ENCODE measurements at places on chromosomes 2 and 18.

GRCh38 chr18:59621027-59621426 lies 76.2 kb downstream of the CCBE1 start:
- no peak for DNase-seq

- no peak for DNase-seq
Observed at GRCh38 chr2:208036357-208036756, 11.0 kb upstream of the PLEKHM3 start.

DNA sequence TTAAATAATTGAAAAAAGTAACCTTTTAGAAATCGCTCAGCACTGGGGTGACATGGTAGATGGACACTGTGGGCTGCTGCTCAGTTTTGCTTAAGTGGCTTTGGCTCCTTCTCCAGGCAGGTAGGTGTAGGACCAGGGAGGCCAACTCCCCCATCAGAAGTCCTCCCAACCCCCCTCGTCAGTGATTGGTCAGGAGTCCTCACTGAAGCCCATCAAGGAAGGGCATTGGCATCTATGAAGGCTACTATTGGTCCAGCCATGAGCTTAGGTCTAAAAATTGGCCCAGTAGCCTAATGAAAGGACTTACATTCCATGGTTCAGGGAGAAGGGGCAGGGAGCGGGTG lies 34.7 kb downstream of the ST3GAL5 start:
- DNase-seq = no peak

DNA sequence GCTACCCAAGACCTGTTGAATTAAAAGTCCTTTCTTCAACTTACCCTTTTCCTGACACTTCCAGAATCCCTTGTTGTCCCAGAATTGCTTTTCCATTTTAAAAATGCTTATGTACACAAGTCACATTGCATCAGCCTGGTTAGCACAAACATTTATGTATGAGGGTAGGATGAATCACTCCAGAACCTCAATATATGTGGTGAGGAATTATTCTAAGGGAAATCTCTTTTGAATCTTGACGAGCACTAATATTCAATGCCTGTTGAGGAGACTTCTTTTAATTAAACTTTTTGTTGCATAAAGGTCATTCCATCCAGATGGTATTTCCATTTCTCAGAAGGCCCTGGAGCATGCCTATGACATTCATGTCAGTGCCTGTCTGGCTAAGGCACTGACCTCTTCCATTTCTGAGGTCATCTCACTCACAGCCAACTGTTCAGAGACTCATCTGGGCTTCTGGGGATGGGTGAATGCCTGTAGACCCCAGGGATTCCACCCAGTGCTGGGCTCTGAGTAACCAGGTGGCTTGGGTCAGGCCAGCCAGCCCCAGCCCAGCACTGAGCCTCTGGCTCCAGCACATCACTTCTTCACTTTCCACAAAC lies 28.2 kb downstream of the ACMSD start:
- no peak for DNase-seq

GRCh38 chr2:161972232-161972631 lies 101.8 kb downstream of the DPP4 start:
- DNase-seq = no peak

DNA sequence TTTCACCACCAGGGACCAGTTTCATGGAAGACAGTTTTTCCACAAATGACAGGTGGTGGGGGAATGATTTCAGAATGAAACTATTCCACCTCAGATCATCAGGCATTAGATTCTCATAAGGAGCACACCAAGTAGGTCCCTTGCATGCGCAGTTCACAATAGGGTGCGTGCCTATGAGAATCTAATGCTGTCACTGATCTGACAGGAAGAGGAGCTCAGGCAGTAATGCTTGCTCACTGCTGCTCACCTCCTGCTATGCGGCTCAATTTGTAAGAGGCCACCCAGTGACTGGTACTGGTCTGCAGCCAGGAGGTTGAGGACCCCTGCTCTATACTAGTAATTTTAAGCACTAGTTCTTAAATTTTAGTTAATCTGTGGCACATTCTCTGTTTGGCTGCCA lies 107.8 kb downstream of the IKZF2 start:
- no peak for DNase-seq

DNA sequence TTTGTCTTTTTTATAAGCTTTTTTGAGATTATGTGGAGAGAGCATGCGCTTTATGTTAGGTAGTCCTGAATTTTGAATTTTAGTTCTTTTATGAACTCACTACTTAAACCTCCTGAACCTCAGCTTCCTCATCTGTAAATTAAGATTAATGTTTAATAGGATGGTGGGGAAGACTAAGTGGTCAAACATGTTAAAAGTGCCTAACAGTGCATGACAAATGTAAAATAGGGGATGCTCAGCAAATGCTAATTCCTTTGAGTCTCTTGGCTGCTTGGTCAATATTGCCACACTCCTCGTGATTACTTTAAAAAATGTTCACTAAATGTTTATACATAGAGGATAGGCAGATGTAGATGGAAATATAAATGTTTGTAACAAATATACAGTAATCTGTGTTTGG lies 6.8 kb downstream of the BIRC6 start:
- no peak for DNase-seq

- DNase-seq = no peak
Observed at GRCh38 chr2:102737431-102737830, 24.4 kb upstream of the TMEM182 start.

GRCh38 chr2:225282858-225283710 lies 116.4 kb upstream of the NYAP2 start:
- DNase-seq = no peak

DNA sequence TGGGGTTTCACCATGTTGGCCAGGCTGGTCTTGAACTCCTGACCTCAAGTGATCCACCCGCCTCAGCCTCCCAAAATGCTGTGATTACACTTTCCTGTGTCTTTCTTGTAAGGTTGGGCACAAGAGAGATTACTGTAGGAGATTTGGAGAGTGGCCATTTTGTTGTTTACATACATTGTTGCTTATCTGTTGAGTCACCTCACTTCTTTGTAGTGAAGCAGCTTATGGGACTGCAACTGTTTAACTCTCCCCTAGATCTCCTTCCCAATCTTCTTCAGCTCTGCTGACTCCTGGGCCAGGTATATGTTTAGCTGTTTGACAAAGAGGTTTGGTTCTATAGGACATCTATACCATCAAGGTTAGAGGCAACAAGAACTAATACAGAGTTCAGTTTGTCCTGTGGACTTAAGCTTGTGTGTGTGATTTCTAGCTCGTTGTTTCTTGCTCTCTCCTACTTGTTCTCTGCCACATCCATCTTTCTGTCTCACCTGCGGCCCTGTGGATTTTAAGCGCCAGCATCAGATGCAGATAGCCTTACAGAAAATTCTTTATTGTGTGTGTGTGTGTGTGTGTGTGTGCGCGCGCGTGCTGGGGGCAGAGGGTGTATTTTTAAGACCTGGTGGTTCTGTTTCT lies 95.4 kb downstream of the HAUS1 start:
- no peak for DNase-seq

DNA sequence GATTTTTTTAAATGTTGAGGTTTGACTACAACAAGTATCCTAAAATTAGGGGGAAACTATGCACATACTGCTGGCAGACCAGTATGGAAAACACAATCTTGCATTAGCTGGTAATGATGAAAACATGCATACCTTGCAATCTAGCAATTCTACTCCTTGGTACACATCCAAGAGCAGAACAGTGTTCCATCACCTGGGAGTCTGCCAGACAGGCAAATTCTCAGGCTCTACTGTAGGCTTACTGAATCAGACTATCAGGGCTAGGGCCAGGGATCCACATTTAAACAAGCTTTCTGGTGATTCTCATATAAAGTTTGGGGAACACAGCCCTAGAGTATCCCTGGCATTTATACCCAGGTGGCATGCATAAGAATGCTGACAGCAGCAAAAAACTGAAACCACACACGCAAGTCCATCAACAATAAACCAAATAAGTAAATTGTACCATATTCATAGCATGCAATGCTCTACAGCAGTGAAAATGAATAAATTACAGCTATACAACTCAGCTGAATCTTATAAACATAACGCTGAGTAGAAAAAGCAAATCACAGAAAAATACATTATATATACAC lies 13.6 kb downstream of the CDH2 start:
- DNase-seq = no peak

- DNase-seq = no peak
Observed at GRCh38 chr18:33750366-33750765, 172.3 kb downstream of the ASXL3 start.

DNA sequence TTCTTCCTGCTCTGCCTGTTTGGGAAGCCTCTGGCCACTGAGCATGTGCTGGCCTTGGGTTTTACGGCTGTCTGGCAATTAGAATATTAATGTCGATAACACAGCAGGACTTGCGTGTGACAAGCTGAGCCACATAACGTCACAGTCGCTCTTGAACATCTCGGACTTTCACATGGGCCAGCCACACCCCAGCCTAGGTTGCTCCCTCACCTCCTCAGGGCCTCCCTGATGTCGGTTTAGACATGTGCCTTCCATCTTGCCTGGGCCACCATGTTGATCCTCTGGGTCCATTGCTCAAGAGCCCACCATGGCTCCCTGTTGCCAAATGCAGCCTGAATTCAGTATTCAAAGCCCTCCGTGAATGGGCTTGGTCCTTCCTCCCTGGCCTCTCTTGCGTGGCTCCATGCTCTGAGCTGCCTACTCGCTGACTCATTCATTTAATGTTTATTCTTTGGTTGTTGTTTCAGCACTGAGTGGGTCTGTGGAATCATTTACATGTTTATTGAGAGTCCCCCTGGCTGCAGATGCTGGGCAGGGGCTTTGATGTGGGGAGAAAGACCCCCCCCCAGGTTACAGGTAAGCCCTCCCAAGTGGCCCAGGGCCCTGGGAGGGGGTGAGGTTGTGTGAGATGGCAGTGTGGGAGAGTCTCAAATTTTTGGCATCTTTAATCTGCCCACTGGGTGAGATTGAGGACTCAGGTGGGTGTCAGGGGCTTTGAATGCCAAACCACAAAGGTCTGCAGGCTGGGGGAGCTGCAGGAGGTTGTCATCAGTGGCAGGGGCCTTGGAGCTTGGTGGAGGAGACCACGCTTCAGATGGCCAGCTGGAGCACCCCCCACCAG lies 62.0 kb downstream of the ODC1 start:
- no peak for DNase-seq

GRCh38 chr18:48796491-48797205 lies 154.1 kb downstream of the SMAD7 start:
- DNase-seq = no peak

GRCh38 chr2:214376618-214377285 lies 34.1 kb upstream of the VWC2L start:
- no peak for DNase-seq

GRCh38 chr2:110205660-110206455 lies 1.0 kb upstream of the NPHP1 start:
- DNase-seq = no peak

DNA sequence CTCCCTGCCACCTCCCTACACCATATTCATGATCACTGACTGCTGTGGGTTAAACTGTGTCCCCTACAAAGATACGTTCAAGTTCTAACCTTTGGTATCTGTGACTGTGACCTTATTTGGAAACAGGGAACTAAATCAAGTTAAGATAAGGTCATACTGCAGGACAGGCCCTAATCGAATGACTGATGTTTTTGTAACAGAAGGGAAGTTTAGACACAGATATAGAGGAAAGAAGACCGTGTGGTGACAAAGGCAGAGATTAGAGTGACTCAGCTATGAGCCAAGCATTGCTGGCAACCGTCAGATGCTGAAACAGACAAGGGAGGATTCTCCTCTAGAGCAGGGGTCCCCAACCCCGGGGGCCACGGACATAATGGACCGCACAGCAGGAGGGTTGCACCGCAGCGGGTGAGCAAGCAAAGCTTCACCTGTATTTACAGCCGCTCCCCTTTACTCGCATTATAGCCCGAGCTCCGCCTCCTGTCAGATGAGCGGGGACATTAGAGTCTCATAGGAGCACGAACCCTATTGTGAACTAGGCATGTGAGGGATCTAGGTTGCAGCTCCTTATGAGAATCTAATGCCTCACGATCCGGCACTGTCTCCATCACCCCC lies 28.9 kb upstream of the RNF152 start:
- DNase-seq = no peak

DNA sequence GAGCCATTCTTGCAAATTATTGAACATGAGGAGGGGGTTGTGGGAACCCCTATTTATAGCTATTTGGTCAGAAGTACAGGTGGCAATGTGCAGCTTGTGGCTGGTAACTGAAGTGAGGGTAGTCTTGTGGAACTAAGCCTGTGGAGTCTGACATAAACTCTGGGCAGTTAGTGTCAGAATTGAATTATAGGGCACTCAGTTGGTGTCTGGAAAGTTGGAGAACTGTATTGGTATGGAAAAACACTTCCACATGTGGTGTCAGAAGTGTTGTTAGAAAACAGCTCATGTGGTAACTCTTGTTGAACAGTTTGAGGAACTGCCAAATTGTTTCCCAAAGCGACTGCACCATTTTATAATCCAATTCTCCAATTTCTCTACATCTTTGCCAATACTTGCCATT lies 7.5 kb downstream of the RALBP1 start:
- no peak for DNase-seq

DNA sequence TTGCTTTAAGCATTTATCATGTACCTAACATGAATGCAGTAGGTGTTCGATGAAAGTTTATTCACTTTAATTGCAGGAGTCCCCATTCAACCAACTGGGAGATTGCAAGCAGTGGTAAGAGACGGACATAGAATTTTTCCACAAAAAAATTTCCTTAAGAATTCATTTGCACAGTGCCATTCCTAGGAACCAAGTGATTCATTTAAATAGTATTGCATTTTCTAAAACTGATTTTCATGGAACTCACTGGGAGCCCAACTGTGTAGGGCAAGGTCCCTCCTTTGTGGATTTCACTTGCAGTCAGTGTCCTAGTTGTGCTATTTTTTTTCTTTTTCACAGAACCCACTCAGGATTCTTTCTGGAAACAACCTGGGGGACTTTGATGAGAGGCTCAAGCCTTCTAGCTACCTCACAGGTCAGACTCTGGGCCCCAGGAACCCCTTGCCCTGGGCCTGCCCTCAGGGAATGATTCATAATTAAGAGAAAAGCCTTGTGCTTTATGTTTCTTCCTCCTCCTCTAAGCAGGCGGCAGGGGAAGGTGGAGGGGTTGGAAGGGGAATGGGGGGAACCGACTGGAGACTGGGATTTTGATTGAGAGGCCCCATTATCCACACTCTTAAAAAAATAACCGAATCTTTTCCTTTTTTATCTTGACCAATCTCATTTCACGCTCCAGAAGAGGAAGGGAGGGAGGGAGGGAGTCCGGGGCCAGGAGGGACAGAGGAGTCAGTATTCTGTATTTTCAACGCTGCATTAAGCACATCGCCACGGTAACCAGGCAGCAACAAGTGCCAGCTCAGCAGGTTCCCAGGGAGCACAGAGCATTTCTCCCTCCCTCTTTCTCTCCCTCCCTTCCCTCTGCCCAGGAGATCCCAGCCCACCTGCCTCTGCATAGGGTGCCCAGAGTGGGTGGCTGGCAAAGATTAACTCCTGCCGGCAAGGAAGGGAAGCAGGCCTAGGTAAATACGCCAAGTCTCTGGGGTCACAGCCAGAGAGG lies 51.8 kb downstream of the PSD4 start:
- DNase-seq = no peak

GRCh38 chr18:10054366-10054765 lies 140.6 kb downstream of the VAPA start:
- no peak for DNase-seq

GRCh38 chr18:58539659-58540380 lies 89.1 kb downstream of the ALPK2 start:
- no peak for DNase-seq
